ENCODE measurements at places on chromosomes 12 and 14.

- DNase-seq: no peak
Observed at GRCh38 chr12:10940389-10940788, 1.3 kb upstream of the TAS2R14 start.

GRCh38 chr12:6332459-6332858 is 9.4 kb downstream of the TNFRSF1A start:
- no peak for DNase-seq

DNA sequence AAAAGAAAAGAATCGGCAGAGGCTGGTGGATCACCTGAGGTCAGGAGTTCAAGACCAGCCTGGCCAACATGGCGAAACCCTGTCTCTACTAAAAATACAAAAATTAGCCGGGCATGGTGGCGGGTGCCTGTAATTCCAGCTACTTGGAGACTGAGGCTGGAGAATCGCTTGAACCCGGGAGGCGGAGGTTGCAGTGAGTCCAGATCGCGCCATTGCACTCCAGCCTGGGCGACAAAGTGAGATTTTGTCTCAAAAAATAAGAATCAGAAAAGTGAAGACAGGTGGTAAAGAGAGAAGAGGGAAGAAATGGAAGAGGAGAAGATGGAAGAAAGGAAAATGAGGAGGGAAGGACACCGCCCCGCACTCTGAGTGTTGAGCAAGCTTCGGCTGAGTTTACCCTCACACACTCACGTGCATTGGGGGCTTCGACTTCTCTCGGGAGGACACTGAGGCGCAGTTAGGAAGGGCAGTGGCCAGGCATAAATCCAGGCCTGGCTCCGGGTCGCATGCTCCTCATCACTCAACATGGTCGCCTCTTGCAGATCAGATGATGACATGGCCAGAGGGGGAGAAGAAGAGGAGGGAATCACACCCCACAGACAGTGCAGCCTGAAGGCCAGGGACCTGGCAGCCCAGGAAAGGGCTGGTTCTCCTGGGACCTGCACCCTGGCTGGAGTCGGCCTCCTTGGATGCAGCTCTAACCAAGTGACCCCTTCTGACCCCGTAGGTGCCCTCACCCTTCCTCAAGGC is 61.1 kb downstream of the PRMT8 start:
- no peak for DNase-seq

DNA sequence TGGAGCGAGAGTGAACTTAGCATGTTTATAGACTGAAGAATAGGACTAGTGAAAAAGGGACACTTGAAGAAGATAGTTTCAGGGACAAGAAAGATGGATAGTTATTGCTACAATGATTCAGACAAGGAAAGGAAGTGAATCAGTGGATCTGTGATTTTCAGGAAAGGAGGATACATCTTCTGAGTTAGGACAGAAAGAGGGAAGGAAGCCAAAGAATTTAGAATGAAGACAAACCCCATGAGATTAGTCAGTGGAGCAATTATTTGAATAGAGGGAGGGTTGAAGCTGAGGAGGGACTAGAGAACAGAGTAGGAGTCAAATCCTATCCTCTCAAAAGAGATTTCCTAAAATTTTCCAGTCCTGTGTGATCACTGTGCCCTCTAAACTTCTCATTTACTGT is 282.7 kb downstream of the AKAP6 start:
- DNase-seq: no peak

GRCh38 chr14:69643430-69644200 is 32.2 kb downstream of the SUSD6 start:
- peak; percentile 93 for DNase-seq

GRCh38 chr12:46470036-46470627 is 97.6 kb upstream of the SLC38A2 start:
- DNase-seq: no peak

Data from NCI-H2107 (cell line).